Liver (tissue), 10 donors: ENCODE measurements at places on chromosomes 2 and 18.

- DNase-seq = no peak
Observed at GRCh38 chr2:236550701-236551465, 18.7 kb upstream of the ACKR3 start.

- no peak for DNase-seq
Observed at GRCh38 chr18:404061-404636, 96.4 kb downstream of the COLEC12 start.

- DNase-seq = no peak
Observed at GRCh38 chr2:81739966-81740365, 1435.4 kb upstream of the LRRTM1 start.

DNA sequence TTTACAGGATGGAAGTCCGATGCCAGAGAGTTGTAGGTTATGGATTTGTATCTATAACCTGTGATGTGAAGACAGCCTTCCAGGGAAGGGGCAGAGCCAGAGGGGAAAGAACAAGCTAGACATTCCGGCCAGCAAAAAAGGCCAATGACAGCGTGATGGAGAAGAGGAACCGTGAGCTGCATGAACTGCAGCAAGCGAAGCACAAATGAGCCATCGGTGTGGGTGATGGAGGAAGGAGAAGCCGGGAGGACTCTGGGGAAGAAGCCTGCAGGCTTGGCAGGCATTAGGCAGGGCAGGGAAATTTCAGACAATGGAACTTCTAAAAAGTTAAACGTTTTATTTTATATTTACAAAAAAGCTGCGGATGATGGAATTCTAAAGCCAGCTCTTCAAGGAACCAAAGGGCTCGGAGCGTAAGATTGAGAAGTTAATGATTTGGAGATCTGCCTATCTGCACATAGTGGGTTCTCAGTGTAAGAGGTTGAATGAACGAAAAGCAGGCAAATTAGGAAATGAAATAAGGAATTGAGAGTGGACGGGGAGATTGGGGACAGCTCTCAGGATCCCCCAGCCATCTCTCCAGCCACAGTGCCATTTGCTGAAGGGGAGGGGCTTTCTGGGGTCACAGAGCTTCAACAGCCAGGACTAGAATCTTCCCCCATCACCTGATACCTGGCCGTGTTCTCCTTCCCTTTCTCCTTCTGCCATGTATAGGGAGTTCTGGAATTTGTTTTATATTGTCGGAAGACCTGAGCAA, 28.4 kb downstream of the NGEF start:
- DNase-seq = no peak

DNA sequence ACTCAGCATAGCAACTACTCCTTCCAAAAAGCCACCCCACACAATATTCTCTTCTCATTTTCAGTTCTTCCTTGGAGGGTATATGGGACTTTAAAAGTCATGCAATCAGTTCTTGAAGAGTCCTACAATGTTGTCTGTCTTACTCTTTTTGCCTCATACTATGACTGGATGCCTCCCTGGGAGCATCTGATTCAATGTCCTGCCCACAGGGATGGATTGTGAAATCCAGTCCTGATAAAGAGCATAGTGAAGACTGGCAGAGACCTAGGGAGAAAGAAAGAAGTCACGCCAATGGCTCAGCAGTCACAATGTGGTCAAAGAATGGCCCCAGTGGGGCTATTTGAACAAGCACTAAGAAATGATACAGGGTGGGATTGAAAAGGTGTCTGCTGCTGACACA, 155.1 kb upstream of the SERPINE2 start:
- no peak for DNase-seq

- no peak for DNase-seq
Observed at GRCh38 chr18:11104307-11104706, 45.1 kb downstream of the PIEZO2 start.
